A549 treated with ZK216348 at 1 μM for 4 hours (cell line): ENCODE measurements at places on chromosomes 4 and X. TPM values are rescaled to one million over a fixed set of nuclear protein-coding genes. Genes with fewer than 3 reads are reported as not detected.

The ZDHHC15 gene
- total RNA-seq: not detected in 5 replicates

The IQCM gene
- total RNA-seq: not detected in 5 replicates

The IL3RA gene
- 0.18 to 0.95 TPM (median 0.26 TPM) in 5 replicates for total RNA-seq

The SSX3 gene
- total RNA-seq: not detected in 5 replicates

The PHKA1 gene
- total RNA-seq: 21.8 to 29.2 TPM (median 28.2 TPM) in 5 replicates

The UGT2A2 gene
- total RNA-seq: not detected in 5 replicates

The F8A3 gene
- 0.38 to 2.1 TPM (median 1.0 TPM) in 5 replicates for total RNA-seq

The CXCL13 gene
- total RNA-seq: not detected in 5 replicates

The PKD2 gene
- total RNA-seq: 16.6 to 25.1 TPM (median 20.8 TPM) in 5 replicates

The PNMA6A gene
- total RNA-seq: 2.9 to 6.2 TPM (median 4.6 TPM) in 5 replicates

The CXCL8 gene
- total RNA-seq: 3.6 to 20.1 TPM (median 9.4 TPM) in 5 replicates

The PRSS12 gene
- total RNA-seq: 0.26 to 0.62 TPM (median 0.42 TPM) in 5 replicates

The CENPVL2 gene
- not detected in 5 replicates for total RNA-seq

The GAGE12F gene
- total RNA-seq: not detected in 5 replicates

The SLC39A8 gene
- 7.0 to 10.8 TPM (median 10.1 TPM) in 5 replicates for total RNA-seq

The DMRTC1 gene
- total RNA-seq: not detected in 5 replicates

The ARSJ gene
- 4.7 to 5.2 TPM (median 4.8 TPM) in 5 replicates for total RNA-seq

The PRR32 gene
- not detected in 5 replicates for total RNA-seq

The DCAF4L1 gene
- total RNA-seq: 0.11 to 0.19 TPM (median 0.12 TPM) in 5 replicates

The HEPH gene
- 0.03 TPM in 1 of 5 replicates, not detected in the others for total RNA-seq

The MMRN1 gene
- total RNA-seq: not detected in 5 replicates

The UNC5C gene
- total RNA-seq: not detected in 5 replicates

The ZNF141 gene
- total RNA-seq: 2.4 to 3.1 TPM (median 2.7 TPM) in 5 replicates

The AVPR2 gene
- total RNA-seq: not detected in 5 replicates

The CSAG2 gene
- total RNA-seq: not detected in 5 replicates

The HNRNPD gene
- total RNA-seq: 224 to 483 TPM (median 259 TPM) in 5 replicates

The USP17L19 gene
- not detected in 5 replicates for total RNA-seq

The PPM1K gene
- 0.58 to 1.1 TPM (median 0.82 TPM) in 5 replicates for total RNA-seq

The MAGEE2 gene
- total RNA-seq: not detected in 5 replicates

The ADH6 gene
- total RNA-seq: 0.07 TPM in 1 of 5 replicates, not detected in the others

The C4orf50 gene
- total RNA-seq: not detected in 5 replicates
